ENCODE measurements at places on chromosomes 6 and 20. TPM values are rescaled to one million over a fixed set of nuclear protein-coding genes. Genes with fewer than 3 reads are reported as not detected.

Gene SOX18
- 4.2 TPM for total RNA-seq

Gene FGD2
- total RNA-seq: 27.5 TPM

Gene EYS
- not detected for total RNA-seq

Gene CST4
- not detected for total RNA-seq

Gene ZSCAN23
- 1.6 TPM for total RNA-seq

Gene ULBP3
- total RNA-seq: 0.78 TPM

Gene PPDPF
- 197 TPM for total RNA-seq

Gene GHRH
- not detected for total RNA-seq

Gene KCNK15
- 60.0 TPM for total RNA-seq

DNA sequence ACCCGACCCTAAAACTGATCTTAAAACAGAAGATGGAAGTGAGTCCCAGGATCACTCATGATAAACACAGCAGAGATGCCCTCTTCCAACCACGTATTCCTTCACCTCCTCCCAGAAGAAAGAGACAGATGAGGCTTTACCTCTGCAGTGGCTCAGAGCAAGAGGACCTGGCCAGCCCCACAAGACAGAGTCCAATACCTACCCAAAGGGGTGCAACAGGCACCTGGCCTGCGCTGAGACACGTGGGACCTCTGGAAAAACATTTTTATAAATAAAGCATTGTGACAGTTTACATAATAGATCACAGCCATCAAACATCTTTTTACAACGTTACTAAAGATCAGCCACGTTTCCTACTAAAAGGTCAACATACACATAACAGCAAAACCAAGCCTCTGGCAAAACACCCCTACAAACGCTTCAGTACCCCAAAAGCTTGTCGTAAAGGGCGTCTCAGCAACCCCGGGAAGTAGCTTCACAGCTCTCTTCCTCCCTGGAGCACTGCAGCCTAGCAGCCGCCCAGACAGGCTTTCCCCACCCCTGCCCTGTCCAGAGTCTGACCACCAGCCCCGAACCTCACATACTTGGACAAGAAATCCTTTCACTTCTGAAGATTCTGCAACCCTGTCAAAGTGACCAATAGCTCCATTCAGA, 2.9 kb downstream of the TAF4 start:
- H3K36me3 ChIP-seq: no peaks in the 10 kb centered on the region
- H3K27me3 ChIP-seq: no peaks in the 10 kb centered on the region
- no peak for DNase-seq
- peaks cover 21% of the 10 kb centered on the region for H3K4me1 ChIP-seq
- no peak overlapping the region for H3K27ac ChIP-seq

DNA sequence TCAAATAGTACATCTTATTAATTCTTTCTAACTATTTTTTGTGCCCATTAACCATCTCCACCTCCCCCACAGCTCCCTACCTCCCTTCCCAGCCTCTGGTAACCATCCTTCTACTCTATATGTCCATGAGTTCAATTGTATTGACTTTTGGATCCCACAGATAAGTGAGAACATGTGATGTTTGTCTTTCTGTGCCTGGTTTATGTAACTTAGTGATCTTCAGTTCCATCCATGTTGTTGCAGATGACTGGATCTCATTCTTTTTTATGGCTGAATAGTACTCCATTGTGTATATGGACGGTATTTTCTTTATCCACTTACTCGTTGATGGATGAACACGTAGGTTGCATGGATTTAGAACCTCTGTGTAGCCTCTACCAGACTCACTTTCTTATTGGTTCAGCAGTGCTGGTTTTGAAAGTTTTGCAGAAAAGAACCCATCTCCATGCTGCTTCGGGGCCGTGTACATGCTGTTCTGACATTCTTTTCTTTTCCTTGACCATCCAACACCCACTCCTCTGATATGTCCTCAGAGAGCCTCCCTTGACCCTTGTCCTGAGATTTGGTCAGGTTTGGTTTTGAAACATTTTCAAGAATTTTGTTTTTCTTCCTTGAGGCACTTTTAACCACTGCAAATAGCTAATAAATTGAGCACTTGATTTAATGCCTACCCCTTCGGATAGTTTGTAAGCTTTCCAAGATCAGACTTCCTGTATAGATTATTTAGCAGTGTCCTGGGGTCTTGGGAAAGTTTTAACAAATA, 231.2 kb upstream of the ZFP64 start:
- H3K36me3 ChIP-seq: no peaks in the 10 kb centered on the region
- DNase-seq: no peak
- H3K4me3 ChIP-seq: no peak overlapping the region
- H3K4me1 ChIP-seq: no peaks in the 10 kb centered on the region
- no peaks in the 10 kb centered on the region for H3K27me3 ChIP-seq
- H3K27ac ChIP-seq: no peak overlapping the region

GRCh38 chr20:22597303-22597702, 12.9 kb upstream of the FOXA2 start:
- H3K4me1 ChIP-seq: no peaks in the 10 kb centered on the region
- no peak overlapping the region for H3K27ac ChIP-seq
- H3K4me3 ChIP-seq: no peak overlapping the region

DNA sequence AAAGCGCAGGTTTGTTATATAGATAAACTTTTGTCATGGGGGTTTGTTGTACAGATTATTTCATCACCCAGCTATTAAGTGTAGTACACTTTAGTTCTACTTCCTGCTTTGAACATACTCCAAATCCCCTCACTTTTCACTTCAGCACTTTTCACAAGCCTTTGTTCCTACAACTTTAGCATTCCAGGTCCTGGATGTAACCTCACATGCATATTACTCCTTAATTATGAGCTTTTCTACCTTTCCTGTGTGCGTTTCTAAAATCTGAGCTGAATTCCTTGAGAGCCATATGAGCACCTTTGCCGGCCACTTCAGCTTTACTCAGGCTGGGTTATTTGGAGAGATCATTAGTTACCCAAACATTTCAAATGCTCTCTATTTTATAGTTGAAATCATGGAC, 179.2 kb upstream of the TNFAIP3 start:
- H3K27me3 ChIP-seq: no peaks in the 10 kb centered on the region
- no peak overlapping the region for H3K4me3 ChIP-seq
- no peak for DNase-seq

- no peak overlapping the region for H3K27ac ChIP-seq
- H3K27me3 ChIP-seq: no peaks in the 10 kb centered on the region
- no peak overlapping the region for H3K4me3 ChIP-seq
- no peaks in the 10 kb centered on the region for H3K36me3 ChIP-seq
Measured at GRCh38 chr6:13920552-13920951, 4.2 kb upstream of the RNF182 start.

DNA sequence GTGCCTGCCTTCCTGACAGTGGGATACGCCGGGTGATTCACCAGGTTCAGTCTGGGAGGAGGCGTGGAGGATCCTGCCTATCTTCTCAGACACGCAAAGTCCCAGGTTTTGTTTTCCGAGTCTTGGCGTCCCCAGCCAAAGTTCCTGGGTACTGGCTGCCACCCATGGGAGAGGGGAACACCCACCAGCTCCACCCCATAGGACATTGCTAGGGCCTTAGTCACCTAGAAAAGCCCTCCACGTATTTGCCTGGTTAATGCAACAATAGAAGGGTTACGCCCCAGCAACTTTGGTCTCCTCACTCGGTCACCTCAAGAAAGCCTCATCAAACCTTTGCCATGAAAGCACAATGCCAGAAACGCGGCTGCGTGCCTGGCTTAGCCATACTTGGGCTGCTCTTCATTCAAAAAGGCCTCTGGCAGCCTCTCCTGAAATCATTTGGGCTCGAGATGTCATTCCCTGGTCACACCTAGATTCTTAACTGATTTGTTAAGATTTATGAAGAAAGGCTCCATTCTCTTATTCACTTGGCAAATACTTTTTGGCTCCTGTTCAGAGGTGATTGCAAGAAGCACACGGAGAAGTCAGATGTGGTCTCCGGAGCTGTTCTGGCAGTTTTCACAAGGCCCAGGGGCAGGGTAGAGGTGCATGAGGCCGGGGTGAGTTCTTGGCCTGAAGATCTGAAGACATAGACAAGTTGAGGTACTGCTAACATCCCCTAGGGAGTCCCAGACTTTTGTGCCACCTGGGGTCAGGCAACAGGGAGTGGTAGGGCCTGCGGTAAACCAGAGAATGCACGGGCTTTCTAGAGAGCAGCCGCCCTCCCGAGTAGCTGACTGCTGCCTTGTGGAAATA, 35.5 kb upstream of the ZNF133 start:
- H3K4me3 ChIP-seq: no peak overlapping the region
- H3K27ac ChIP-seq: no peak overlapping the region
- H3K4me1 ChIP-seq: no peaks in the 10 kb centered on the region
- DNase-seq: no peak
- no peaks in the 10 kb centered on the region for H3K36me3 ChIP-seq

GRCh38 chr6:73739096-73739495, 43.1 kb downstream of the CD109 start:
- H3K4me3 ChIP-seq: no peak overlapping the region
- H3K4me1 ChIP-seq: no peaks in the 10 kb centered on the region
- no peak for DNase-seq
- H3K36me3 ChIP-seq: no peaks in the 10 kb centered on the region
- H3K27me3 ChIP-seq: no peaks in the 10 kb centered on the region

GRCh38 chr6:17167327-17167979, 65.6 kb downstream of the STMND1 start:
- no peaks in the 10 kb centered on the region for H3K4me1 ChIP-seq
- H3K27me3 ChIP-seq: no peaks in the 10 kb centered on the region
- no peak overlapping the region for H3K27ac ChIP-seq
- H3K4me3 ChIP-seq: no peak overlapping the region
- DNase-seq: no peak
- no peaks in the 10 kb centered on the region for H3K36me3 ChIP-seq

DNA sequence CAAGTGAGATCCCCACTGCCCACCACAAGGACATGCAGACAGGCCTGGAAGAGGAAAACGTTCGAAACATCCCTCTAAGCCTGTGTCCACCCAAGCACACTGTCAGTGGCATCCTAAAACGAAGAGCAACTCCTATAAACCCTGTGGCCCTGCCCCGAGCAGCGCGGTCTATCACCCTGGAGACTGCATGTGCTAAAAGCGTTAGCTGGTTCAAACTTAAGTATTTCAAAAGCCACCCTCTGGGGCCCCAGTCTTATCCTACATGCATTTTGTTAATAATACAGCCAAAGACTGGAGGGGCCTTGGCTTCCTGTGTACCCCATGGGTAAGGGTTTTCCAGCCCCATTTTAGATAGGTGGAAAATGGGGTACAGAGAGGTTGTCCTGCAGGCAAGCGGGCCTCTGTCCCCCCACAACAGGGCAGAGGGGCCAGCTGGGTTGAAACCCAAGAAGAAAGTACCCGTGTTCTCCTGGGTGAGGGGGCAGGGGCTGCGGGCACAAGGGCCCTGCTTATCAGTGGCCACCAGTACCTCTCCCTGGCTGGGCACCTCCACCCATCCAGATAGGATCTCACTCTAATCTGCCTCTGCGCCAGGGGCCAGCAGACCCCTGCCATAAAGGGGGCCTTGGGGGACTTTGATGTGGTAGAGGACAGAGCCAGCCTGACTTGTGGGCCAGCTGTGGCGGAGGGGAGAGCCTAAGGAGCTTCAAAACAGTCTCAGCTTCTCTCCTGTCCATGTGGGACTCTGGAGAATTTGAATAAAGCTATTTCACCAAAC, 28.3 kb downstream of the PREX1 start:
- no peak for DNase-seq
- H3K4me3 ChIP-seq: no peak overlapping the region
- H3K4me1 ChIP-seq: peaks cover 38% of the 10 kb centered on the region
- no peaks in the 10 kb centered on the region for H3K27me3 ChIP-seq

DNA sequence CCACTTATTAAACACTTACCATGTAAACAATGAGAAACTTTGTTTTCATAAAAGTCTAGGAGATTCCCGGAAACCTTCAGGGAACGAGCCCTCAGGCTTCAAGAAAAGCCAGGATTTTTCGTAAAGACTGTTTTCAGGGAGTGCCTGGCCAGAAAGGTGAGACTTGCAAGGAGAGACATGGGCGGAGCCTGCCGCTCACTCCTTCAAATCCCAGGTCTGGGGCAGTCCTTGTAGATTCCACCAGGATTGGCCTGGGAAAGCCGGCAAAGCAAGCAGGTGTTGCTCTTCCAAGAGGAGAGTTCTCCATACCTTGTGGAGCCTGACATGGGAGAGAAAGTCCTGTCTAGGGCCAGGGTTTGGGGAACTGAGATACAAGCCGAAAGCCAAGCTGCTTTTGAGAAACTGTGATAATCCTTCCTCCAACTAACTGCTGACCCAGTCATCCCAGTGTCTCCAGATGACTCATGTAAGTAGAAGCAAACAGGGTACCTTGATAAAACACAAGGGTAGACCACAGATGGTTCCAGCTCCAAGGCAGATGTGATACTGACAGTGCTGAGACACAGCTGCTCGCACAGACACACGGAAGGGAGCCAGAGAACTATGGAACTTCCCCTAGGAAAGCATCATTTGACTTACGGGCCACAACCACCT, 69.4 kb upstream of the NAA20 start:
- peak overlapping the region; percentile 34 for H3K27ac ChIP-seq
- DNase-seq: no peak
- H3K27me3 ChIP-seq: no peaks in the 10 kb centered on the region
- peaks cover 38% of the 10 kb centered on the region for H3K4me1 ChIP-seq
- no peak overlapping the region for H3K4me3 ChIP-seq
